ENCODE measurements at places on chromosomes 1 and 21.

- DNase-seq: no peak
Observed at GRCh38 chr21:25515484-25516405, 91.5 kb downstream of the MRPL39 start.

DNA sequence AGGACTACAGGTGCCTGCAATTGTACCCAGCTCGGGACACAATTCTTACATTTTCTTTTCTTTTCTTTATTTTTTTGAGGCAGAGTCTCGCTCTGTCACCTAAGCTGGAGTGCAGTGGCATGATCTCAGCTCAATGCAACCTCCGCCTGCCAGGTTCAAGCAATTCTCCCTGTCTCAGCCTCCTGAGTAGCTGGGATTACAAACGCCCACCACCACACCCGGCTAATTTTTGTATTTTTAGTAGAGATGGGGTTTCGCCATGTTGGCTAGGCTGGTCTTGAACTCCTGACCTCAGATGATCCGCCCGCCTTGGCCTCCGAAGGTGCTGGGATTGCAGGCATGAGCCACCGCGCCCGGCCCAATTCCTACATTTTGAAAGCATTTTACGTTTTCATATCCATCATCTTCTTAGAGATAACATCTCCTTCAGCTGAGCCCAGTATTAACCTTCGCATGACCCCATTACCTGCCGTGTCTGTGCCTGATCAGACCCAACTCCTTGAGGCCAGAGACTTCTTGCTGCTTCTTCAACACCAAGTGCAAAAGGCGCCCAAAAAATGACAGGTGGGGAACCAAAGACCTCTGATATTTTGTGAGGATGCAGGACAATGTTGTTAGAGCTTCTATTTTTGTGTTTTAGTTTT, 2.8 kb upstream of the ADAMTSL4 start:
- no peak for DNase-seq

DNA sequence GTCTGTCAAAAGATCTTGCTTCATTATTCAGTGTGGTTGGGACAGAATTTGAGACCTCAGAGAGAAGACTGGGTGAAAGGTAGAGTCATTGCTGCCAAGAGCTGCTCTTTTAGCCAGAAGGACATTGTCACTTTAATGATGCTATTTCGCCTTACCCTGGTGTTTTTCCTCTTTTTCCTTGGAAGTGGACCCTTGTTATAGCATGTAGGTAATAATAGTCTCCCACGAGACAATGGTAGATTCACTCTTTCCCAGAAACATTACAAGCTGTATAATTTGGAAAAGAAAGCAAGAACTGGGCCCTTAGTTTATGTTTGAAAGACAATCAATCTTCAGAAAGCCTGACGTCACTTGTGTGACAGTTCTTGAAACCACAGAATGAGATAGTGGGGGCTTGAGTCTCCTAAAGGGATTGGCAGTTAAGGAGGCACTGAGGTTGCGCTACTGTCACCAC, 3.8 kb downstream of the SERTAD4 start:
- no peak for DNase-seq

- no peak for DNase-seq
Observed at GRCh38 chr1:198756470-198756869, 117.6 kb downstream of the PTPRC start.

GRCh38 chr1:242133351-242133750, 134.5 kb upstream of the MAP1LC3C start:
- DNase-seq: no peak

DNA sequence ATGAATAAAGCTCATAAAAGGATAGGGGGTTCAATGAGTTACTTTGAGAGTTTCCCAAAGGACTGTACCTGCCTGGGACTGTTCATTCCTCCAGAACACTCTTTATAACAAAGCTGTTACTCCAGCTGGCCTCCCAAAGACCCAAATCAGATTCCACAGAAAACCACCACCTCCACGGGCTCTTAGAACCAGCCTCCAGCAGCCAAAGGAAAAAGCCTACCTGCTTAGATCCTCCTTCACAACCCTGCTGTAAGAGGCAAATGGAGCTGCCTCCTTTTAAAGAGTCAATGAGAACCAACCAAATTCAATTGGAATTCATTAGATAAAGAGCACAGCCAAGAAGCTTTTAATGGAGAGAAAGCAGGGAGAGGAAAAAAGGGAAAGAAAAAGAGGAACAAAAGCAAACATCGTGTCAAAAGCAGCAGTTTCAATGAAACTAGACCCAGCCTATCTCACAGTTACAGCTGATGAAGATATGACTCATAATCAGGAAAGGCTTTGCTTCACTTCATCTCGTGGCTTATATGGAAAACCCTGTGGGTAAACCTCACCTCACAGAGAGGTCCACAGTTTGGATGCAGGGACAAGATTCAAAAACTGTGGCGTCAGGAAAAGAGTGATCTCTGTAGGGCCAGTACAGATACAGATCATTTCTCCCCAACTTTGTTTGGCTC, 27.8 kb upstream of the FMO4 start:
- DNase-seq: peak; percentile 19

DNA sequence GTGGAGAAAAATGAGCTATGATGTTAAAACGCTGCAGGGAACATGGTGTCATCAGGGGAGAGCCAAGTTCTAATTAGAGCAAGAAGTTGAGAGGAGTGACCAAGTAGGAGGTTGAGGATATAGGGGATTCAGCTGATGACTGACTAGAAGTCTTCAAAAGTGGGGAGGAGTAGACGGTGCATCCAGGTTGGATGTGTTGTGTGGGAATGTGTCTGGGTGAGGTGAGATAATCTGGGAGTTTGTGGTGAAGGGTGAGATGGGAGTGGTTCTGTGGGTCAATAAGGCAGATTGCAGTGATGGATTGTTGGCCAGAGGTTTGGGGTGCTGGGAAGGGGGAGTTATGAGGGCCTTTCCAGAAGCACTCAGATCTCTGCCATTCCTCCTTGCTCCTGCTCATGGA, 72.0 kb upstream of the IRF2BP2 start:
- no peak for DNase-seq

DNA sequence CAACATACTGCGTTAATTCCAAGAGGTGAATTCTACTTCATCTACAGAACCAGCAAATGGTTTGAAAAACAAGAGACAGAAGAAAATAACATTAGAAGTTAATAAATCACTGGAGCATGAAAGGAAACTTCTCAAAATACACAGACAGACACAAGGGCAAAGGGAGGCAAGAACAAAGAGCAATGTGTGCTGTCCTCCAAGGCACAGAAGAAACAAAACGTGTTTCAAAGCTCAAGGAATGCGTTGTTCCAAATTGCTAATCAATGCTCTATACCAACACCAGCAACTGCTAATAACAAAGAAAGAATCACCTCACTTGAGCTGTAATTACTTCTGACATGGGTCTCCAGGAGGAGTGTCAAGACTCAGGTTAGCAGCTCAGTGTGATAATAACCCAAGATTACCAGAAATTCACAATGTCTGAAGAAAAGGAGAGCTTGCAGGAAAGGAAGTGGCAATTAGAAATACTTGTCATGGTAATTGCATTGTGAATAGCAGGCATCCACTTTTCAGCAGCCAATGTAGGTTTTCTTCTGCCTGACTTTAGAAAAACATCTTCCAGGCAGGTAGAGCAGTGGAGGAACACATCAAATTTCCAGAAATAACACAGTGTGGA, 175.4 kb downstream of the SEC16B start:
- no peak for DNase-seq

DNA sequence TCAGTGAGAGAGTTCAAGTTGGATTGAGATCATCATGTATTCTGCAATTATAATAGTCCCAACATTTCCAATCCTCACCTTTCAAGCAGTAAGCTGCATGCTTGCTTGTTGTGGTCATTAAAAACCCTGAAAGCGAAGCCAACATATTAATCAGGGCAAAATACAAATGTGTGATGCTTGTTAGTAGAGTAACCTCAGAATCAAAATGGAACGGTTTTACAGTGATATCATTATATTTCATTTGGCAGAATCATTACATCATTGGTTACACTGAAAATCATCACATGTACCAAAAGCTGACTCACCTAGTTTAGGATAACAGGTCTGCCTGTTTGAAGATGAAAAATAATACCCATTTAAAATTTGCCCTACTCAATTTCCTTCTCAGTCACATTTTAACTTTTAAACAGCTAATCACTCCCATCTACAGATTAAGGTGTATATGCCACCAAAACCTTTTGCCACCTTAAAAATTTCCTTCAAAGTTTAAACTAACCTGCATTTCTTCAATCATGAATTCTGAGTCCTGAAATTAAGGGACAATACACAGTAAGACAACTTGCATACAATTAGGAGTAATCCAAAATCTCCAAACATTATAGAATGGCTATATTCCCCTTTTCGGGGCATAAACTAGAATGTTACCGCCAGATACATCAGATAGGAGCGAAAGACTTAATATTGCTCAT, 3.5 kb downstream of the GAS5 start:
- DNase-seq: no peak

DNA sequence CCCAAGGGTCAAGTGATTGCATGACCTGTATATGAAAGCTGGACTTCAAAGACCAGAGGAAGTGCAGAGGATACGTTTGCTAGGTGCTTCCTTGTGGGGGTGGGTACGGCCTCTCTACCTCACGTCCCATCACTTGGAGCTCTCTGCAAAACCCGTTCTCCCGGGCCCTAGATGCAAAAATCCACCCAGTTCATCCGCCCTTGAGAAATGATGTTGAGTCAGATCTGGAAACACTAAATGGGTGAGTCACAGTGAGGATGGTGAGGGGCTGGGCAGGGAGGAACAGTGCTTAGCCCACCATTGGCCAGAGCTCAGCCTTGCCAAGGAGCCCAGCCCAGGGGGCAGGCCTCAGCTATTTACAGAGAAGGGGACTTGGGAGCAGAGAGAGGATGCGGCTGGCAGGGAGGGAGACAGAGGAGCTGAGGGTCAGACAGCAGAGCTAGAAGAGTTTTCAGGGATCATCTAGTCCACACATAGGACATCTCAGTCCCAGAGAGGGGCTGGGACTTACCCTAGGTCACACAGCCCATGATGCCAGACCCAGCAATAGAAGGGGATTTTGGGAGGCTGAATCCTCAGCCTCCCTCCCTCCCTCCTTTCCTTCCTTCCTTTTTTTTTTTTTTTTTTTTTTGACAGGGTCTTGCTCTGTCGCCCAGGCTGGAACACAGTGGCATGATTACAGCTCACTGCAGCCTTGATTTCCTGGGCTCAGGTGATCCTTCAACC, 14.6 kb downstream of the ARHGEF10L start:
- DNase-seq: peak; percentile 80

GRCh38 chr1:8031176-8031785, 5.2 kb upstream of the ERRFI1 start:
- no peak for DNase-seq

Measured in urothelium cell line (cell line).